ENCODE measurements at places on chromosomes 7 and 10. TPM values are rescaled to one million over a fixed set of nuclear protein-coding genes. Genes with fewer than 3 reads are reported as not detected.

DNA sequence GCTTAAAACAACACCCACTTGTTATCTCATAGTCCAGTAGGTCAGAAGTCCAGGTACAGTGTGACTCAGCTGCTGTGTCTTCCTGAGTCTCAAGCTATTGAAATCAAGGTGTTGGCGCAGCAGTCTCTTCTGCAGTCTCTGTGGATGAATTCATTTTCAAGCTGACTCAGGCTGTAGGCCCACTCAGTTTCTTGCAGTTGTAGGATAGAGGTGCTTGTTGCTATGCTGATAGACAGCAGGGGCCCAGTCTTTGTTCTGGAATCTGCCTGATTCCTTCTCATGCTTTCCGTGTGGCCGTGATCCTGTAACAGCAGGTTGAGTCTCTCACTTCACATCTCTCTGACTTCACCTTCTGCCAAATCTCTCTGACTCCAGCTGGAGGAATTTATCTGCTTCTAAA, 400.4 kb upstream of the POM121L12 start:
- DNase-seq: no peak

- DNase-seq: no peak
Observed at GRCh38 chr7:22094413-22095342, 149.0 kb upstream of the CDCA7L start.

DNA sequence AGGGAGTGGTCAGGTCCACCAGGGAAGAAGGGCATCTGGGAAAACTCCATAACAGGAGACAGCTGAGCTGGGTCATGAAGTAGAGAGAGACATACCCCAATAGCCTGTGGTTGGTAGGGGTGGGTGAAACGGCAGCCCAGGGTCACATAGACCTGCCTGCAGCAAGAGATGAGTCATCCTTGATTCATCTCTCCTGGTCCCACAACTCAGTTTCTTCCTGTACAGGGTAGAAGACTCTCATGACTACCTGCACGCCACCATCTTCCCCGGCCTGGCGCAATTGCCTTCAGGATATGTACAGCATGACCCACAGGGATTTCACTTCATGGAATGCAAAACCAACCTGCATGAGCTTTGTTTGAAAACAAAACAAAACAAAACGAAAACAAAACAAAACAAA, 45.1 kb upstream of the ADAM12 start:
- DNase-seq: no peak

GRCh38 chr10:118116715-118117449, 70.1 kb upstream of the RAB11FIP2 start:
- DNase-seq: no peak

DNA sequence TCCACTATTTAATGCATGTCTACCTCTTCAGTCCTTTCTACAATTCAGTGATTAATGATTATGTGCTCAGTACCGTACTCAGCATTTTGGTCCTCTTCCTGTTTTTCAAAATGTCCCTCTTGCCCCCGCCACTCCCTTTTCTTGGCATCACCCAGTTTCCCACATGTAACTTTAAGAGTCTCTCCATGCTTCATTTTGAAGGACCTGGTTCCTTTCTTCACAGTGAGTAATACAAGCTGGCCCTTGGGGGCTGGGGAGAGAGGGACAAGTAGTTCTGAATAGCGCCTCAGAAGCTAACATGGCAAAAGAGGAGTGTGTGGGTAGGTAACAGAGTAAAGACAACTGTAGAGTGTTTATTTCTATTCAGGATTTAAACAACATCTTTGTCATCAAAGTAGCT, 34.6 kb upstream of the SLIT1 start:
- DNase-seq: no peak

- DNase-seq: no peak
Observed at GRCh38 chr7:150645259-150646020, 13.3 kb upstream of the GIMAP6 start.

GRCh38 chr7:105985672-105986215, 22.7 kb downstream of the CDHR3 start:
- no peak for DNase-seq

GRCh38 chr7:101563198-101563901, 65.7 kb downstream of the MYL10 start:
- DNase-seq: no peak

DNA sequence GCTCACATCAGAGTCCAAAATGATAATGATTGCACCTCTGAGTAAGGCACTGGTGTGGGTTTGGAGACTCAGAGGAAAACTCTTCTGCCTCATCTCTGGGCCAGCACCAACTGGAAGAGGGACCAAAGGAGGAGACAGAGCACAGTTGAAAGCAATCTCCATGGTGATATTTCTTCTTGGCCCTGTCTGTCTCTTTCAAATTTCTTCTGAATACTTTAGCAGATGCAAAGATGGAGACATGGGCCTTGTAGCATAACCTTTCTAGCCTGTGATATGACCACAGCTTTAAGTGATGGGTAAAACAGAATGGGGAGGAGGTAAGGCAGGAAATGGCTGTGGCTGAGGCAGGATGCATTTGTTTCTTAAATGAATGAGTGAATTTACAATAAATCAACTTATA, 12.2 kb upstream of the GIMAP7 start:
- no peak for DNase-seq

DNA sequence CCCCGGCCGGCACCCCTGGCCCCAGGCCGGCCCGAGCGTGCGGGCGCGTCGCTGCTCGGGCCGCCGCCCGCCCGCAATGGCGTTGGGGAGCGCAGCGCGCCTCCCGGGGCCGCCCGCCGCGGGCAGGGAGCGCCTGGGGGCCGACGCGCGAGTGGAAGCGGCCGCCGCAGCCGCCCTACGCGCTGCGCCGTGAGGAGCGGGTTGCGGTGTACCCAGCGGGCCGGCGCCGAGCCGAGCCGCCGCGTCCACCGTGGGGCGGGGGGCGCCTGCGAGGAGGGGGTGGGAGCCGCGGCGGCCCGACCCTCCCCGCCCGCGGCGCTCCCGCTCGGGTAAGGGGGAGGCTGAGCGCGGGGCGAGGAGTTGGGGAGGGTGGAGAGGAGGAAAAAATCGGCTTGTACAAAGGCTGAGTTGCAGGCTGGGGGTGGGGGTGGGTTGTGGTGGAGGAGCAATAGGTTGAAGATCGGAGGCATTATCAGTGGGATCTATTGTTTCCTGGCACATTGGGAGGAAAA, 473 bp downstream of the PPP1R9A start:
- DNase-seq: no peak

DNA sequence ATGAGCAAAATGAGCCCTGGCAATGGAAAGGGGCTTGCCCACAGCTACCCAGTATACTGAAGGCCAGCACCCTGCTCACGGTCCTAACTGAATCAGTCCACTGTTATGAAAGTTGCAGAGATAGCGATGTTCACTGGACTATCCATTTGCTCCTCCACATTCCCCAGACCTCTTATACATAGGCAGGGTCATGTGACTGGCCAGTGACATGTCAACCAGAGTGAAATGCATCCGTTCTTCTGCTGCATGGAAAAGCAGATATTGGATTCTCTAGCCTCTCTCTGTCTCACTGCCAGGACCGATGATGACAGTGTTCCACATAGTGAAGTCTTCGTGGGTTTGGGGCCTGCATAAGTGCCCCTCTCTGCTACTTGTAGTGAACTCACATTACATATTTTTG, 503.4 kb downstream of the RPS24 start:
- no peak for DNase-seq

DNA sequence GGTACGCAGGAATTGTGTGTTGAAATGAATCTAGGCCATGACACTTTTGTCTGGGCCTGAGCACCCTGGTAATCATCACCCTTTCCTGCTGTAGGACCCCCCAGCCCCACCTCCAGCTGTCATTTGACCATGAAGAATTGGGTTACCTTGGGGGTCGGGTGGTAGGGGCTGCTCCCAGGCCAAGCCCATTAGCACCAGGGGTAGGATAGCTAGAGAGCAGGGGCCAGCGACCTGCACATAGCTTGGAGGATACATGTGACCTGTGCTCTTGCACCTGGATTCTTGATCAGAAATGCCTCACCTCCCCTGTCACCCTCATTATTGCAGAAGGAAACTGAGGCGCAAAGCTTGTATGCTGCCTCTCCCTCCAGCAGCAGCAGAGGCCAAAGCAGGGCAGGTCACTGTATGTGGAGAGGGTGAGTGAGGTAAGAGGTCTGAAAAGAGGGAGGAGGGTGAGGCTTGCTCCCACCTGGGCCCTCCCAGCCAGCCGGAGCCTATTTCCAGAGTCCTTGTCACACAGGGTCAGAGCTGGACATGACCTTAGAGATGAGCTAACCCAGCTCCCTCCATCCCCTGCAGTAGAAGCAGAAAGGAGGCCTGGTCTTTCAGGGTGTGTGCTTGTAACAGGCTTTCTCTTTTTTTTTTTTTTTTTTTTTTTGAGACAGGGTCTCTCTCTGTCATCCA, 35.3 kb upstream of the ANKRD2 start:
- no peak for DNase-seq

DNA sequence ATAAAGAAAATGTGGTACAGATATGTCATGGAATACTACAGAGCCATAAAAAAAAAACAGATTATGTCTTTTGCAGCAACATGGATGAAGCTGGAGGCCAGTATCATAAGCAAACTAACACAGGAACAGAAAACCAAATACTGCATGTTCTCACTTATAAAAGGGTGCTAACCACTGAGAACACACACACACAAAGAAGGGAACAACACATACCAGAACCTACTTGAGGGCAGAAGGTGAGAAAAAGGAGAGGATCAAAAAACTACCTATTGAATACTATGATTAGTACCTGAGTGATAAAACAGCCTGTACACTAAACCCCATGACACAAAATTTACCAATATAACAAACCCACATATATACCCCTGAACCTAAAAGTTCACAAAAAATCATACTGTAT, 144.6 kb downstream of the TPK1 start:
- no peak for DNase-seq

- DNase-seq: no peak
Observed at GRCh38 chr10:16491933-16492332, 29.7 kb downstream of the C1QL3 start.

DNA sequence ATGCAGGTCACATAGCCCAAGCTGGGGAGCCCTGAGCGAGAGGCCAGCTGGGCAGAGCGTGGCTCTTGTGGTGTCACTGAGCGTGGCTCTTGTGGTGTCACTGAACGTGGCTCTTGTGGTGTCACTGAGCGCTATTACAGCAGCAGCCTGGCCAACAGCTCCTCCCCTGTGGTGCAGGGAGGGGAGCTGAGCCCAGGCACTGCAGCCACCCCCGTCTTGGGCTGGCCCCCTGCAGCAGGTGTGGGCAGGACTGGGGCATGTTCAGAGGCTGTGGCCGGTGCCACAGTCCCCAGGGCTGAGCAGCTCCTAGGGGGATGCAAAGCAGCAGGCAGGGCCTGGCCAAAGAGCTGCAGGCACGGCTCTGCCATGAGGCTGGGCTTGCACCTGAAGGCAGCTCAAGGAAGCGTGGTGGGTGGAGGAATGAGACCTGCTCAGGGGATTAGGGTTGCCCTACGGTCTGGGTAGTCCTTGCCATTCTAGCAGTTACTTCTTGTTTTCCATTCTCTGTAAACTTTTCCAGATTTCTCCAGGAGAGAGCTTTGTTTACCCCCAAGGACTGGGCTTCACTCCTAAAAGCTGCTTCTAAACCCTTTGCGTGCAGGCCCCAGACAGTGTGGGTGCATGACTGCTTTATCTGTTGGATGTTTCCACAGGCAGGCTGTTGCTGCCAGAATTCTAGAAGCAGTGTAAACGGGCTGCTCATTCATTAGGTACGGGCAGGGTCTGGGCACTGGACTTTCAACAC, 29.2 kb downstream of the ZNF783 start:
- DNase-seq: no peak

DNA sequence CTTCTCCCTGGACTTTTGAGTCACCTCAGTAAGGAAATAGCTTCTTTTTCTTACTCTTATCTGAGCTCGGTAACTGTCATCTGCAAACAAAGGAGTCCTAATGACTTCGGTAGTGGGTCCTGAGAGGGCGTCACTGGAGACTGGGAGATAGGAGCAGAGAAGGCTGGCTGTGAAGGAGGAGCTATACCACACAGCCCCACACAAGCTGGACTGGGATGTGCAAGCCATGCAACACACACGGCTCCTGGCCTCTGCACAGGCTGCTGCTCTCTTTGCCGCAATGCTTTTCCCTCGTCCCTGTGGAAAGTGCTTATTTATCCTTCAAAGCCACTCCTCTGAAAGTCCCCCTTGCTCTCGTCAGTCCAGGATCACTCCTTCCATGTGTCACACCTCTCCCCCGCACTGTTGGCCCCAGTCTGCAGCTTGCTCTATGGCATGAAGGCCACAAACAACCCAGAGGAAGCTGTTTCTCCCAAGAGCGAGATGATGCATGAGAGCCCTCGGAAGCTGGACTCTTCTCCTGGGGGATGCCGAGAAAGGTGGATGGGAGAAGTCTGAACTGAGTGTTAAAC, 14.9 kb downstream of the TMEM273 start:
- no peak for DNase-seq

DNA sequence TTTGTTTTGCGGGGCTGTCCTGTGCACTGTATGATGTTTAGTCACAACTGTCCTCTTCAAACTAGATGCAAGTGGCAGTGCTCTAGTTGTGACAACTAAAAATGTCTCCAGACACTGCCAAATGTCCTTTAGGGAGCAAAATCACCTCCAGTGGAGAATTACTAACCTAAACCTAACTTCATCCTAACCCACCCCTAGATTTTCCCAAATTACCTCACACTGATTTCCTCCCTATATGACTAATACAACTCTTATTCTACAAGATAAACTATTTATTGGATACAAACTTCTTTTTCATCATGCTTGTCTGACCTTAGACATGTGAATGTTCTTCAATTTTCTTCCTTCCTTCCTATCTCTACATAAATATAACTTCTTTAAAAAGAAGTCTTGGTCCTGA, 26.4 kb downstream of the PNPLA8 start:
- DNase-seq: no peak

DNA sequence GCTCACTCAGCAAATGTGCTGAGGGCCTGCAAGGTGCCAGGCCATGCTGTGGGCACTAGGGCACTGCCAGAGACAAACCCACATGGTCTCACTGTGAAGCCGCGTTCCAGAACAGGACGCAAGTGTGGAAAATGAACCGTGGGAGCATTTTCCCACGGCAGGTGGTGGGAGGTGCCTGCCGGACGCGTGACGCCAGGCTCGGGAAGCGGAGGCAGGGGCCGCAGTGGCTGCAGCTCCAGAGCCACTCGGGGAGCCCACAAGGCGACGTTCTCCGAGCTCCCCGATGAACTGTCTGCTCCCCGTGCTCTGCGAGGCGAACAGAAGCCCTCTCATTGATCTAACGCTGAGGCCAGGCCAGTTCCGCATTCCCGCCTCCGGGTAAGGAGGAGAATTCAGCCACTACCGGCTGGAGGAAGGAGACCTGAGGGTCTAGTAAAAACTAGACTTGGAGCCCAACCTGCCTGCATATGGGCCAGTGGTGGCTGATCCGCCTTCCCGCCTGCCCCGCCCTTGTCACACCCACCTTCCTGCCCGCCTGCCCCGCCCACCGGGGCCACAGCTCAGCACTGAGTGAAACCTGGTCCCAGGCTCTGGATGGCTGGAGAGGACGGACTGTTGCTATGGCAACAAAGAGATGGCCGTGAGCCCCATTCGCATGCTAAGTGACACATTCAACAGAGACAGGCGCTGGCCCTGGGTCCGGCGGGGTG, 13.1 kb downstream of the ADGRA1 start:
- peak; percentile 5 for DNase-seq

Gene SUN3
- not detected for total RNA-seq

Gene SLC13A1
- 0.05 TPM for total RNA-seq

Gene CAMK2G
- 18.7 TPM for total RNA-seq

Gene SDHAF3
- 24.1 TPM for total RNA-seq

Gene HILPDA
- 53.7 TPM for total RNA-seq

Gene NCF1
- total RNA-seq: 0.39 TPM

Gene KLF14
- total RNA-seq: not detected

Gene LRRC18
- total RNA-seq: not detected

Gene ASL
- 36.6 TPM for total RNA-seq
